Hematopoietic multipotent progenitor cell (in vitro differentiated cells): ENCODE measurements at places on chromosomes 5 and 9.

DNA sequence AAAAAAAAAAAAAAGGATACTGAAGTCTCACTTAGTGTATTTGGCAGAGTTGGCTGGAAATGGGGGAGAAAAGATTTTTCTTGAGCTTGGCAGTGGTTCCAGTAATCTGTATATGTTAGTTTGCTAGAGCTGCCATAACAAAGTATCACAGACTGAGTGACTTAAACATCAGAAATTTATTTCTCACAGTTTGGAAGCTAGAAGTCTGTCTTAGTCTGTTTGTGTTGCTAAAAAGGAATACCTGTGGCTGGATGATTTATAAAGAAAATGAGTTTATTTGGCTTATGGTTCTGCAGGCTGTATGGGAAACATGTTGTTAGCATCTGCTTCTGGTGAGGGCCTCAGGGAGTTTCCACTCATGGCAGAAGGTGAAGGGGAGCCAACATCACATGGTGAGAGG lies 89.6 kb upstream of the CEP78 start:
- DNase-seq: no peak

GRCh38 chr9:120137186-120137840 lies 442.7 kb downstream of the CDK5RAP2 start:
- DNase-seq: no peak

DNA sequence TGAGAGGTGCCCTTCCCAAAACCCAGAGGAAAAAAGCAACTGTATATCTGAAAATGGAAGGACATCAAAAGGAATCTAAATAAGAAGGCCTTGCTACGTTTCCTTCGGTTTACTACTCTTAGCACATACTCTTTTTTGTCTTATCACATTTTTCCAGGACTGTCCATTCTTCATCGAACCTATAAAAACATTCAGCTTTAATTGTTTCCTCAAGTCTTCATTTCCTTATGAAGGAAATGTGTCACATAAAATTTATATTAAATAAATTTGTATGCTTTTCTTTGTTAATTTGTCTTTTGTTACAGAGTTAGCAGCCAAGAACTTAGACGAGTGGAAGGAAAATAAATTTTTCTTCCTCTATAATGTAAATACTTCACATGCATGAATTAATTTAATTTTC lies 255.0 kb downstream of the BNC2 start:
- DNase-seq: no peak

- no peak for DNase-seq
These were observed 7.2 kb downstream of the AQP3 start for GRCh38 chr9:33440204-33440603.

GRCh38 chr5:87127956-87128687 lies 139.6 kb upstream of the RASA1 start:
- no peak for DNase-seq

DNA sequence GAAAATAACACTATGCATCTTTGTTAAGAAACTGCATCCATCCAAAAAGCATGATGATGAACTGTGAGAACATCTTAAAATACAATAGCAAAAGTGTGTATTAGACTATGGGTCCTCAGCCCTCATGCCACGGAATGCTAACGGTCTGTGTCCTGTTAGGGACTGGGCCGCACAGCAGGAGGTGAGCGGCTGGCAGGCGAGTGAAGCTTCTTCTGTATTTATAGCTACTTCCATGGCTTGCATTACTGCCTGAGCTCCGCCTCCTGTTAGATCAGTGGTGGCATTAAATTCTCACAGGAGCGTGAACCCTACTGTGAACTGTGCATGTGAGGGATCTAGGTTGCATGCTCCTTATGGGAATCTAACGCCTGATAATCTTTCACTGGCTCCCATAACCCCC lies 129.8 kb downstream of the NXNL2 start:
- no peak for DNase-seq

DNA sequence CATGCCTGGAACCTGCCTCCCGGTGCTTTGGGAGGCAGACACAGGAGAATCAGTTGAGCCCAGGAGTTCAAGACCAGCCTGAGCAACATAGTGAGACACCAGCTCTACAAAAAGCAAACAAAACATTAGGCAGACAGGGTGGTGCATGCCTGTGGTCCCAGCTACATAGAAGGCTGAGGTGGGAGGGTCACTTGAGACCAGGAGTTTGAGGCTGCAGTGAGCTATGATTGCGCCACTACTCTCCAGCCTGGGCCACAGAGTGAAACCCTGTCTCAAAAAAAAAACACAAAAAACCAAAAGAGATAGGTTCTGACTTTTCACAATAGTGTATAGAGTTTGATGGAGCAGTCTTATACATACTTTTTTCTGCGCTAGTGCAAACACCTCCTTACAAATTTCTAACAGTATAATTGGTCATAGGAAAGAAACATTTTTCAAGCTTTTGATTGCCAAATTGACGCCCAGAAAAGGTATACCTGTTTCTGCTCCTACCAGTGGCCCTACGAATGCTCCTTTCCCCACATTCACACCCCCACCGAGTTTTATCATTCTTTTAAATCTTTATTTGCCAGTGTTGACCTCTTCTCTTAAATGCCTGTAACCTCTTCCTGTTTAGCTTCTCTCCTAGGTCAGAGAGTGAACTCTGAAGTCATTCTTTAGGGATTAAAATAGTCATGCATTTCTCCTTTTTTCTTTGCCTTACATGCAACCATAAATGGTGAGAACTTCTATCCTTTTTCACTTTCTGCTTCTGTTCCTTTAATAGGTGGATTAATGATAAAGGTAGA lies 7.5 kb downstream of the DOCK8 start:
- no peak for DNase-seq

DNA sequence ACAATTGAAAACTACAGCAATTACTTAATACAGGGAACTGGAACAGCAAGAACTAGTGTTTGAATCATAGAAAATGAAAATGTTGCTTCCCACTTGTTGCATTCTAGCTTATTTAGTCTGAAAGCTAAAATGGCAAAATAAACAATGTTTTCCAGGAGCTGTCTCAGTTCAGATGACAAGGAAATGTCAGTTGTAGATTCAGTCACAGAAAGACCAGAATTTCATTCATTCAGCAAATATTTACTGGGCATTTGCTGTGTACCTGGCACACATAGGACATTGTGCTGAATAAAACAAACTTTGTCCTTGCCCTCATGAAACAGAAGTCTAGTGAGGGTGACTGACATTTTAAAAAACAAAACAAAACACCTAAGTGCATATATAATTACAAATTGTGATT lies 41.5 kb downstream of the GCNT4 start:
- no peak for DNase-seq

GRCh38 chr5:95664204-95664786 lies 17.7 kb downstream of the RFESD start:
- DNase-seq: no peak

DNA sequence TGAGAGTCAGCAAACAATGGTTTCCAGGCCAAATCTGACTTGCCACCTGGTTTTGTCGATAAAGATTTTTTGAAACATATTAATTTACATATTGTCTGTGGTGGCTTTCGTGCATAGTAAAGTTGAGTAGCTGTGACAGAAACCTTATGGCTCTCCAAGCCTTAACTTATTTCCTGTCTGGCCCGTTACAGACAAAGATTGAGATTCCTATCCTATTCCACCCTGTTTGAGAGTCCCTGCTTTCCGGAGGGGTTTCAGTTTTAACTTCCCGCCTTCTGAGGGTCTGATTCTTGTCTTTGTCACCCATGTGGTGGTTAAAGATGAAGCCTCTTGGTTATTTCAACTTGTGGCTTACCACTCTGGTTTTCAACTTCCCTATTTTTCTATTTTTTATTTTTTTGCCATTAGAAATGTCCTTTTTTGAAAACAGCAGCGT lies 11.4 kb downstream of the OTULIN start:
- DNase-seq: peak; percentile 84
